Muscle of leg (tissue), 16 donors: ENCODE measurements at places on chromosomes 3 and 15. TPM values are rescaled to one million over a fixed set of nuclear protein-coding genes. Genes with fewer than 3 reads are reported as not detected.

CILP gene
- 32.5 TPM for total RNA-seq

GCSAM gene
- total RNA-seq, result 0.31 TPM

ACVR2B gene
- total RNA-seq, result 17.6 TPM

PCSK6 gene
- total RNA-seq, result 10.5 TPM

GPR171 gene
- 0.04 TPM for total RNA-seq

OR5K2 gene
- total RNA-seq, result not detected

MESP1 gene
- 0.75 TPM for total RNA-seq

RPL15 gene
- total RNA-seq, result 2,527 TPM

ST6GAL1 gene
- total RNA-seq, result 9.4 TPM

DUOXA2 gene
- not detected for total RNA-seq

LRRC2 gene
- total RNA-seq, result 4.1 TPM

CLDN11 gene
- 0.62 TPM for total RNA-seq

IGSF10 gene
- total RNA-seq, result 22.7 TPM

CCDC54 gene
- not detected for total RNA-seq

LINS1 gene
- total RNA-seq, result 17.3 TPM

COL6A5 gene
- total RNA-seq, result 0.09 TPM

ZNF860 gene
- 0.62 TPM for total RNA-seq

SCG3 gene
- total RNA-seq, result 0.04 TPM

HIGD2B gene
- total RNA-seq, result not detected

NEK11 gene
- total RNA-seq, result 11.5 TPM

CDHR4 gene
- total RNA-seq, result not detected

TMEM158 gene
- total RNA-seq, result 0.98 TPM

ASB14 gene
- 0.18 TPM for total RNA-seq

UNC45A gene
- total RNA-seq, result 22.7 TPM

CADM2 gene
- 3.9 TPM for total RNA-seq

SPINK8 gene
- total RNA-seq, result not detected

HYAL1 gene
- 1.3 TPM for total RNA-seq
